ENCODE measurements at places on chromosomes 2 and 18.

- no peak for DNase-seq
Observed at GRCh38 chr2:48572816-48573215, 42.9 kb downstream of the STON1 start.

DNA sequence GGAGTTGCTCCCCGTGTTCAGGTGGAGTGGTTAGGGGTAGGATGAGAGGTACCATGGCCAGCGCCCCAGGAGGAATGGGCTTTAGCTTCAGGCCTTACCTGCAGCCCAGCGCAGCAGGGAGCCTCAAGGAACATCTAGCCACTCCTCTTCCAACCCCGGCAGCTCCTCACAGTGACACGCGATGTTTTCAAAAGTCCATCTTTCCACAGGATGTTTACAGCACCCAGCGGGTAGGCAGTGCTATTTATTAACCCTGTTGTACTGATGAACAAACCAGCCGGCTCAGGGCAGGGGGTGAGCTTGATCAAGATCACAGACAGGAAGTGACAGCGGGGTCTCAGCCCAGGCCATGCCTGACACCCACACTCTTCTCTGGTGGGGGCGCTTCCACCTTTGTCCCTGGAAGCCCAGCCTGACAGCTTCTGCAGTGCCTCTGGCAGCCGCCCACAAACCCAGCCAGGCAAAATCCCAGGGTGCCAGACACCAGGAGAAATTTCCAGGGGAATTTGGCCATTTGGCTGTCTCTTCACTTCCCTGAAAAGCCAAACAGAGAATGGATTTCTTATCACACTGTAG is 18.4 kb upstream of the PRLH start:
- no peak for DNase-seq

- DNase-seq = no peak
Observed at GRCh38 chr2:189312643-189313042, 128.6 kb upstream of the WDR75 start.

- no peak for DNase-seq
Observed at GRCh38 chr18:30142870-30143269, 899.7 kb downstream of the DSC3 start.

- DNase-seq = no peak
Observed at GRCh38 chr18:55346961-55347740, 240.8 kb downstream of the TCF4 start.

- no peak for DNase-seq
Observed at GRCh38 chr2:155080373-155080772, 381.9 kb downstream of the KCNJ3 start.

GRCh38 chr2:152089238-152089637 is 9.6 kb downstream of the CACNB4 start:
- peak; percentile 42 for DNase-seq

All from bone marrow (tissue), 2 donors.